AG08396 (cell line): ENCODE measurements at places on chromosomes 2 and 18.
A peak's percentile ranks its signal among the peaks of the same experiment; 100 is the strongest.

DNA sequence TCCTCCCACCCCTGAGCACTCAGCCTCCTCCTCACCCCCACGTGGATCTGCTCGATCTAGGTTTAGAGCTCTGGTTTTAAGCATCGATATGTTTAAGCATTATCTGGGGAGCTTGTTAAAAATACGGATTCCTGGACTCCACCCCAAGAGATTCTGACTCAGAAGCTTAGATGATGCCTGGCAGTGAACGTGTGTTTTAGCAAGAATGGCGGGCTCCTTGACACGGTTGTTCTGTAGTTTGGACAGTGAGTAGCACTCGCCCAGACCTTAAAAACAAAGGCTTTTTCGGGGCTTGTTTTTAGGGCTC lies 47.3 kb downstream of the LDLRAD4 start:
- no peak for DNase-seq

- no peak for DNase-seq
These were observed 83.7 kb upstream of the MBOAT2 start for GRCh38 chr2:9087121-9087681.

- DNase-seq: peak; percentile 39
These were observed 15.6 kb upstream of the PPP1CB start for GRCh38 chr2:28736034-28736433.

DNA sequence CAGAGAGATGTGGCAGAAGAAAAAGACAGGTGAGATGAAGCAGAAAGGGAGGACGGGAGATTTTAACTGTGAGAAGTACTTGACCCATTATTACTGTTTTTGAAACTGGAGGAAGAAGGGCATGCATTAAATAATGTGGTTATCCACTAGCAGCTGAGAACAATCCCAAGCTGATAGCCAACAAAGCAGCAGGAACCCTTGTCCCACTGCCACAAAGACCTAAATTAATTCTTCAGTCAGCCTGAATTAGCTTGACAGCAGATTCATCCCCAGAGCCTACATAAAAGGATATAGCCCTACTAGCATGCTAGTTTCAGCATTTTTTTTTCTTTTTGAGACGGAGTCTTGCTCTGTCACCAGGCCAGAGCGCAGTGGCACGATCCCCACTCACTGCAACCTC lies 19.5 kb upstream of the REG3A start:
- DNase-seq: no peak

GRCh38 chr18:11859903-11860407 lies 8.7 kb downstream of the CHMP1B start:
- peak; percentile 45 for DNase-seq

DNA sequence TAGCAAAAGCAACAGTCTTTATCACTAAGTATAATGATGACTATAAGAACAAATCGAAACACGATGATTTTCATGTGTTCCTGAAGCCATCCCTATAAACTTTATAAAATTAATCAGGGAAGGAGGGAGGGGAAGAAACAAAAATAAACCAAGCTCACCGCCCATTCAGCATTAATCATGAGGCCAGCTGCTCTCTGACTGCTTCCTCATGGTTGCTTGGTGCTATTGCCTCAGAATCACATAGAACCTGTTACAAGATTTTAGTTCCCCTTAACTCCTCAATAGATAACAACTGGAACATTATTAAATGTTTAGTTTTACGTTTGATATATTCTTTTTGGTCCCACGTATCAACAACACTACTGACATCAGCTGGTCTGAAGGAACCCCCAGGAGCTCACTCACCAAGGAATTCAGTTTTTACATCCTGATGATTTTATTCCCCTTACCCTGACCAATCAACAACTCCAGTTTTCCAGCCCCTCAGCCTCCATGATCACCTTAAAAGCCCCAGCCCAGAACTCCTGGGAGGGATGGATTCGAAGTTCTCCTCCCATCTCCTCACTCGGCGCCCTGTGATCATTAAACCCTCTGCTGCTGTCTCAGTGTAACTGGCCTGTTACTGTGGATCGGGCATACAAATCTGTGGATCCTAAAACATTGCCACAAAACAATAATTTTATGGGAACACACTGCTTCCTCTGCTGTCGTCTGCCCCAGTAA lies 10.6 kb upstream of the HNRNPLL start:
- DNase-seq: no peak

DNA sequence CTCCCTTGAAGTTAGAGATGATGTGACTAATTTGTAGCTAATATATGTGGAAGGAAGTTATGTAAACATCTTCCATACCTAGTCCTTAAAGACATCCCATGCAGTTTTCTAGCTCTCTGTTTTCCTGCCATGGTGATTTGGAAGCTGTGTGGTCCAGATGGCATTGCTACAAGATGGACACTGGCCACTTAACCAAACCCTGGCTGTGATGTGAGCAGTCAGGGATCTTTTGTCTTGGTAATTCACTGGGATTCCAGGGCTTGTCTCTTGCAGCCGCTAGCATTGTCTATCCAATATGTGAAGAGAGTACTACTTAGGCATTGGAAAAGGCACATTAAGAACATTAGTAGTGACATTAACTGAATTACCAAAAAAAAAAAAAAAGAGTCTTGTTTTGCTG lies 139.9 kb upstream of the DOCK10 start:
- no peak for DNase-seq

GRCh38 chr2:162545254-162545653 lies 201.3 kb downstream of the GCA start:
- DNase-seq: no peak

DNA sequence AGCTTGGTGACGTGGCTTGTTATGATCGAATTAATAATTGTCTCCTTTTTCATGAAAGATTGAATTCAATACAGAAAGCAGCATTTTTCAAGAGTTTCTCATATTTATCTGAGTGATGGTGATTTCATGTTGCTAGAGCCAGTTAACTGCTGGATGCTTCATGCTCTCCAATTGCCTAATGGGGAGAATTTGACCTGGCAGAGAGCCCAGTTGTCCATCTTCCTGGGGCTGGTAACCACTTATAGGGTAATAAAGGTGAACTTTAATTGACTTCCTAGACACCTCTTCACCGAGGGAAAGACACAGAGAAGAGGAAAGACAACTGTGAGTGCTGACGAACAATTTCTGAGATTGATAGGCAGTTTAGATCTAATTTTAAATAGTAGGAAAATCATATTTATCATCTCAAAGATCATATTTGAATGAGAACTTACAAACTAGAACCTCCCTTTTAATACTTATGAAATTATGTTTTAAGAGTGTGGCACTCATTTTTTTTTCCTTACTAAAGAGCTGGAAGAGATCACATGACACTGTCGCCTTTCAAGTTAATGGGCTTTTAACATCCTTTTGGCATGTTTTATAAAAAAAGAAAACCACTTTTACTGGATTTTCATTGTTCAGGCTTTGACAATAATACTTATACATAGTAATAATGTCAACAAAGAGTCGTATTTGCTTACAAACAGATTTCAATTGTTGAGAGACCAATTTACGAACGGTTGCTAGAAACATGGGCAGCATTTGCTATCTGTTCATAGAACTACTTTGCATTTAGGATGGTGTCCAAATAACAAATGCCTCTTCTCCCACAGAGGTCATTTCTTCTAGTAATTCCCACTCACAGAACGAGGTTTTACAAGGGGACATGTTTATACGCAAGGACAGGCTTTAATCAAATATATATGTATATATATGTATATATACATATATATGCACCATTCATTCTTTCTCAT lies 153.3 kb downstream of the RAPGEF4 start:
- no peak for DNase-seq

GRCh38 chr2:24771764-24772586 lies 21.2 kb downstream of the PTRHD1 start:
- no peak for DNase-seq

- no peak for DNase-seq
These were observed 36.2 kb upstream of the CCBE1 start for GRCh38 chr18:59733421-59733820.

GRCh38 chr2:234858790-234859329 lies 93.0 kb upstream of the SH3BP4 start:
- no peak for DNase-seq

DNA sequence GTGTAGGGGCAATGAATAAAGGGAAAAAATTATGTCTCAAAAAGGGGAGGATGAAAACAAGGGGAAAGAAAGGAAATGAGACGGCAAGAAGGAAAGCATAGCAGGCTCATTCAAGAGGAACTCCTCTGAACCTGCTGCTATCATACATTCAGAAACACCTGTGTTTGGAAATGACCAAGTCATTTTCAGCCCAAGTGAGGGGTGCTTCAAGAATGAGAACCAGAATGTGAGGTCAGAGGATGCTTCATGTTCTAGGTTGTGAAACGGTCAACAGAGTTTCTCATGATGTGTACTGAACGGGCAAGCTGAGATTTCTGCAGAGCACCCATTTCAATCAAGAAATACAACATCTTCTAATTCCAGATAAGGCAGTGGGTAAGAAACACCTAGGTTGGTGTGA lies 1367.2 kb upstream of the CELF4 start:
- no peak for DNase-seq

DNA sequence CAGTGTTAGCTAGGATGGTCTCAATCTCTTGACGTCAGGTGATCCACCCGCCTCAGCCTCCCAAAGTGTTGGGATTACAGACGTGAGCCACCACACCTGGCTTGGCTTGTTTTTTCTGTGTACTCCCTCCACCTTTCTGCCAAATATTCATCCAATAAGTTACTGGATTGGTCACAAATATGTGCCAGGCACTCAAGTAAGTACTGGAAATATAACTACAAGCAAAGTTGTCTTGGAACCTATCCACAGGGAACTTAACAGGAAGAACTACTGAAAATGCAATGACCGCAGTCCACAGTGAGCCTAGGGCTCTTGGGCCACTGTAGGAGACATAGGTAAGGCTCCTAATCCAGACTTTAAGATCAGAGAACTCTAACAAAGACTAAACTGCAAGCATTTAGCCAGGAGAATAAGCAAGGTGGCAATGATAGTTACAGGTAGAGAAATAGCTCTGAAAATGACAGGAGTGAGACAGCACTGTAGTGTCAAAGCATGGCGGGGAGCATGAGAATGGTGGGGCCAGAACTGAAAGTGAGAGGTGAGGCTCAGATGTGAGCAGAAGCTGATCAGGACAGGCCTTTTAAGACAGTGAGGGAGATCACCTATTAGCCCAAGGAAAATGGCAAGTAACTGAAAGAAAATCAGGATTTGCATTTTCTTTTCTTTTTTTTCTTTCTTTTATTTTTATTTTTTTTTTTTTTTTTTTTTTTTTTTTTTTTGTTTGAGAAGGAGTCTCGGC lies 252.1 kb downstream of the RBM43 start:
- no peak for DNase-seq

DNA sequence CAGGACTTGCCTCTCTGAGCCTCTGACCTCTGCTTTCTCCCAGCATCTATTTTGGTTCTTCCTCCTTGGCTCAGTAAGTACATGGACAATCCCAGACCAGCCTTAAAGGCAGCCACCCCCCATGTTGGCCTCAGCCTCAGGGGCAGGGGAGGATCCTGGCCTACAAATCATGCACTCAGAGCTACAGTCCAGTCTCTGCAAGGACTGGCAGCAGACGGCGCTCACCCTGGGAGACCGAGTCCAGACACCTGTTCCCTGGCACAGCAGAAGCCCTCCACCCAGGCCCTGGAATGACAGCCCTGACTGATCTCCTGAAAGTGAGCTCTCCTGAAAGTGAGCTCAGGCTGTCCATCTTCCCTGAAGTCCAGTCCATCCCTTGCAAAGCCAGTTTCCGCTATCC lies 25.7 kb upstream of the PTPN4 start:
- no peak for DNase-seq

- DNase-seq: no peak
These were observed 542.1 kb upstream of the ID2 start for GRCh38 chr2:8139668-8140200.

DNA sequence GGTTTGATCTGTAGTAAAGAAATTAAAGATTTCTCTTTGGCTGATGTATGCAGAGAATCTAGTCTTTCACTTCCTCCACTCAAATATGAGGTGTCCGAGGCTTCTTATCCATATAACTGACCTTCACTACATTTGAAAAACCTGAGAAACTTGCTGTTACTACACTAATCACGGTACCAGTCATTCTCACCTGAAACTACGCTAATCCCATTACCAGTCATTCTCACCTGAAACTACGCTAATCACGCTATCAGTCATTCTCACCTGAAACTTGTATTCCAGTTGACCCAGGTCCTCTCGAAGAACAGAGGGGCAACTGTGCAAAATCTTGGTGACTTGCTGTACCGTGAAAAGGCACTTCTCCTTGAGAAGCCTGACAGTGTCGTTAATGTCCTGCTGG lies 5.1 kb downstream of the MTERF4 start:
- no peak for DNase-seq

GRCh38 chr2:178197791-178198190 lies 3.5 kb downstream of the OSBPL6 start:
- no peak for DNase-seq

DNA sequence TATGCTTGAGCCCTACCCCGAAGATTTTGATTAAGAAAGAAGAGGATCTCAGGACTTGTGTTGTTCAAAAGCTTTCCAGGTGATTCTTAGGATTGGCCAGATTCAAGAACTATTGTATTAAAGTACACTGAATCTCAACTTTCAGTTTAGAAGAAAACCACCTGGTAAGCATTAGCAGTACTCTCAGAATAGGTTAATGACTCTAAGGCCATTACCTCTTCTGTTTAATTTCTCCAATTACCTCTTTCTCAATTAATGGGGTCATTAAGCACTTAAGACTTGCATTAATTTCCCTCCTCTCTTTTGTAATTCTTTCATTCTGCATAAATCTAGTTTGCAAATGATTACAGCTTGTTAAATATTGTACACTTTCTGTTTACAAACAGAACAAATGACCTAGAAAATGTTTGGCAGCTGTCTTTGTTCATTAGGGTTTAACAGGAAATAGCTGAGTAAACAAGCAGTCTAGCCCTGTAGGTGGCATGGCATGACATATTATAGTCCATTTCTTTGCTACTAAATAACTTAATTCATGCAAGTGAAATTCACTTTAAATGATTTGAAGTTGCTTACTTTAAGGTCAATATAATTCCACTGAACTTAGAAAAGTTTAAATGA lies 20.4 kb upstream of the TDRD15 start:
- no peak for DNase-seq

DNA sequence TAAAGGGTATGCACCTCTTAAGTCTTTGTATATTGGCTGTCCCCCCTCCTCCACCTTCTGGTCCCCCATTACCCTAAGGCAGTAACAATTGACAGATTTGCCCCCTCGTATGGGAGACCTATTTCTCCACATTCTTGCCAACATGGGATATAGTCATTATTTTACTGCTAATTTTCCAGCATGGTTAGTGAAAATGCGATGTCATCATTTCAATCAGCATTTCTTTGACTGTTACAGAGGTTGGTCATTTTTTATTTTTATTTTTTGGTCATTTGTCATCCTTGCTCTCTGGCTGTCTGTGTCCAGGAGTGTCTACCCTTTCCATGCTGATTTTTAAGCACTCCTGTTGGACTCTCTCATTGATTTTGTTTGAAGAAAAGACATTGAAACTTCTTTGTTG lies 45.4 kb upstream of the SPP2 start:
- DNase-seq: no peak

GRCh38 chr18:76121011-76121410 lies 374.0 kb downstream of the ZNF516 start:
- no peak for DNase-seq
